ENCODE measurements at places on chromosomes 3 and 15.

GRCh38 chr3:45736707-45737106 is 47.5 kb downstream of the SACM1L start:
- DNase-seq = no peak

GRCh38 chr15:89539027-89539426 is 36.2 kb upstream of the TICRR start:
- no peak for DNase-seq

GRCh38 chr3:47871389-47871788 is 68.5 kb downstream of the DHX30 start:
- no peak for DNase-seq

DNA sequence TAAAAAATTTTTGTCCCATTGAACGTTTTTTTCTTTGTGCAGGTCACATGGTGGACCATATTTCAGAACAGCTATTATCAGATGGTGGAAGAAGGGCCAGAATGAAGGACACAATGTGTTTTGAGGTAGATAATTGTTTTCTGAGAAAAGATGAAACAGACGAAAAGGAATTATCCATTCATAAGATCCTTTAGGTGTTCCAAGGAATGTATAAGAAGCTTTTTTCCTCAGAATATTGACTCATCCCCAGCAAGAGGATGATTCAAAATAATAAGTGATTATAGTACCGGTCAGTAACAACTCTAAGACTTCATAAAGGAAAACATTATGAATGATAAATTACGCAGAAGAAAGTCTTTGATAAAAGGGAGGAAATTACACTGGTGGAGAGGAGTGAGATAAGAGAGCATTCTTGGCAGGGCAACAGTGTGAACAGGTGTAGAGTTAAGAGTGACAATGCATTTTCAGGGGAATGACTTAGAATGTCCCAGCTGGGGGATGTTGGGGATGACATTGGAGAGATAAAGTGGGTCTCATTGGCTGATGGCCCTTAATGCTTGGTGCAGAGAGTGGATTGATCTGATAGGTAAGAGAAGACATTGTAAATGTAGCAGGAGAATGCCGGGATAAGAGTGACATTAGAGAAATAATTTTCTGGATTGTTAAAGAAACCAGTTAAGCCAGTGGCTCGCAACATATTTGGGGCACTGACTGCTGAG is 27.0 kb upstream of the AQP9 start:
- no peak for DNase-seq

DNA sequence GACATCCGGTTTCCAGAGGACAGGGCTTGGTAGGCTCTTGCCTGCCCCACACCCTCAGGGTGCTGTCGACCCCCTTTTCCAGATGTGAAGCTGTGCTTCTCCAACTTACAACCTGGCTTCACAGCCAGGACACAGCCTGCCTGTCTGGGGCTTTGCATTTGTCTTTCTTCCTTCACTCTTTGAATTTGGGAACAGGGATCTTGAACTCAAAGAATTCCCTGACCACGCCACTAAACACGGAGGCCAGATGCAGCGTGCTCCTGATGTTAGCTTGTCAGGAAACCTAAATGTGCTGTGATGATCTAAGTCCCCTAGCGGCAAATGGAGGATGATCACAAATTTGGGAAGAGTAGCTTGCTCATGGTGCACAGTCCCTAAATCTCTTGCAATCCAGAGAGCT is 244.8 kb upstream of the RGMA start:
- no peak for DNase-seq

DNA sequence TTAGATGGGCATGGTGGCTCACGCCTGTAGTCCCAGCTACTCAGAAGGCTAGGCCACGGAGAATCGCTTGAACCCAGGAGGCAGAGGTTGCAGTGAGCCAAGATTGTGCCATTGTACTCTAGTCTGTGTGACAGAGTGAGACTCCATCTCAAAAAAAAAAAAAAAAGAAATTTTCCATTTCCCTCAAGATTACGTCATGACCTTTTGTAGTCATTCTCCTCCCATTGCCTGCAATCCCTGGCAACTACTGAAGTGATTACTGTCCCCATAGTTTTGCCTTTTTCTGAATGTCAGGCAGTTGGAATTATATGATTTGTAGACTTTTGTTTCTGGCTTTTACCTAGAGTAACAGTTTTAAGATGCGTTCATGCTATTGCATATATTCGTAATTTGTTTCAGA is 28.0 kb downstream of the WDR76 start:
- DNase-seq = no peak

DNA sequence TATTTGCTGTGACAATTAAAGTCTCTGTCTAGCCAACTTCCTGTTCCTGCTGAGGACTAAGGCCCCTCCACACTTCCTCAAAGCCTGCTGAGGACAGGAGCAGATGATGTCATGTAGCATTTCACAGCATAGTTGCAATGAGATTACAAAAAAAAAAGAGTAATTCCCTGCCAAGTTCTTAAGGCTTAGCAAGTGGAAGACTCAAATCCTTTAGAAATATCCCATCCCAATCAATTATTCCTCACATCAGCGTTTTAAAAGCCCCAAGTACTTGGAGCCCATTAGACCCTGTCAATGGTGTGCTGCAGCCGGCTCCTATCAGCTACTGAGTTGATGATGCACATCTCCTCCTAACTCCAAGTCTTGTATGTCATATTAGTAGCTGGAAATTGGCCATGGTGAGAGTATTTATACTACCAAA is 51.7 kb downstream of the TRANK1 start:
- DNase-seq = peak; percentile 33

GRCh38 chr3:105013657-105014056 is 353.1 kb upstream of the ALCAM start:
- DNase-seq = no peak

- DNase-seq = peak; percentile 80
Measured at GRCh38 chr15:44726568-44727484, 9.5 kb upstream of the TRIM69 start.

DNA sequence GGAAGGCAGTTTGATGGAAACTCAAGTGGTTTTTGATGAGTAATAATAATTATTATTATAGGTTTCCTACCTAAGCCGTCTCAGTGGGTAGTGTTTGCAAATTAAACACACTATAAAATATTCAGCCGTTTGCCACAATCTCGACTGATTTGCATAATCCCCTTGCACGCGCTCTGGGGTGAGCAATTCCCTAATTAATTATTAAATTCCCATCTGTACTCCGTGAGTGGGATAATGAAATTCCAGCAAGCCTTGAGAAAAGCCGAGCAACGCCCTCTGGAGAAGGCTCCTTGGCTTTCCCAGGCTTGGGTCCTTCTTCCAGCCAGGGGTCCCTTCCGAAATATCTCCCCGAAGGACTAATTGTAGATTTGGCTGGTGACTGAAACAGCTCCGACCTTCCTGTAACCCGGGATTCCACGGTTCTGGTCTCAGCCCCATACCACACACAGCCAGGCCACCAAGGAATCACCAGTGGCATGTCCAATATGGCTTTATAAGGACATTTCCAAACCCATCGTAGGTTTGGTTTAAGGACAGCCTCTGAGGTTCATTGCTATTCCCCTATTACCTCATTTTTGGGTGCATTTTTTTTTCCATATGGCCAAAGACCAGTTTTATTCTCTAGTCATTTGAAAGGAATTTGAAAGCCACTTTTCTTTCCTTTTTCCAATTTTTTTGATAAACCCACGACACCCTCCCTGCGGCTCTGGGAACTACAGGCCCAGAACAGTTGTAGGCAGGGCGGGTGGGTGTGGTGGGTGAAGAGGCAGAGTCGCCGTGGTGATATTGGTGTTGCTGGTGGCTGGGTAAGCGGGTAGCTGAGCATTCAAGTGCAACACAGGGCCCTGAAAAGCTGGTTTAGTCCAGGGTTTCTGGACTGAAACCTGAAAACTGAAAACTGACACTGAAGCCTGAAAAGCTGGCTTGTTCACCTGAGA is 33.2 kb upstream of the RGMA start:
- DNase-seq = no peak

- no peak for DNase-seq
Measured at GRCh38 chr3:135792858-135793475, 172.6 kb upstream of the PPP2R3A start.

GRCh38 chr3:87436781-87437543 is 160.6 kb upstream of the POU1F1 start:
- DNase-seq = no peak

DNA sequence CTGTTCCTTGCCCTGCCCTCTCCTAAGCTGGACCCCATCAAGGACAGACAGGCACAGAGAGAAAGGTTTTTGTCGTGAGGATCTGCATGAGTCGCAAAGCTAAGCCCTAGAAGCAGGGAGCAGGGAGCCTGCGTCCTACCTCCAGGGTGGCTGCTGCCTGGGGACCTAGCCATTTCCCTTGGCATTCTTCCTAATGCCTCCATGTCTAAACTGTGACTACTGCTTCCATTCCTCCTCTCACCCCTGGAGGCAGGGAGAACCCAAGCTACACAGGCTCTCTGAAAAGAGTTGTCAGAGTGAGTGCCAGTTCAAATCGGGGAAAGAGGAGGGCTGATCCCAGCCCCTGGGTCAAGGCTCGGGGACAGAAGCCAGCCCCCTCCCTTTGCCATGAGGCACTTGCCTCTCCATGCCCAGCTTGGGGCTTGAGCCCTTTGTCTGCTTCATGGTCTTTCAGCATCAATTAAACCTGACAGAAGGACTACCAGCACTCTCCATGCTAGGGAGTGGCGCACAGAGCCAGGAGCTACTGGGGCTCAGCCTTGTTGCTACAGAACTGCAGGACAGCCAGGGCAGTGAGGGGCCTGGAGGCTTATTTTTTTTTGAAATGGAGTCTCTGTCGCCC is 2.4 kb downstream of the GCHFR start:
- no peak for DNase-seq

DNA sequence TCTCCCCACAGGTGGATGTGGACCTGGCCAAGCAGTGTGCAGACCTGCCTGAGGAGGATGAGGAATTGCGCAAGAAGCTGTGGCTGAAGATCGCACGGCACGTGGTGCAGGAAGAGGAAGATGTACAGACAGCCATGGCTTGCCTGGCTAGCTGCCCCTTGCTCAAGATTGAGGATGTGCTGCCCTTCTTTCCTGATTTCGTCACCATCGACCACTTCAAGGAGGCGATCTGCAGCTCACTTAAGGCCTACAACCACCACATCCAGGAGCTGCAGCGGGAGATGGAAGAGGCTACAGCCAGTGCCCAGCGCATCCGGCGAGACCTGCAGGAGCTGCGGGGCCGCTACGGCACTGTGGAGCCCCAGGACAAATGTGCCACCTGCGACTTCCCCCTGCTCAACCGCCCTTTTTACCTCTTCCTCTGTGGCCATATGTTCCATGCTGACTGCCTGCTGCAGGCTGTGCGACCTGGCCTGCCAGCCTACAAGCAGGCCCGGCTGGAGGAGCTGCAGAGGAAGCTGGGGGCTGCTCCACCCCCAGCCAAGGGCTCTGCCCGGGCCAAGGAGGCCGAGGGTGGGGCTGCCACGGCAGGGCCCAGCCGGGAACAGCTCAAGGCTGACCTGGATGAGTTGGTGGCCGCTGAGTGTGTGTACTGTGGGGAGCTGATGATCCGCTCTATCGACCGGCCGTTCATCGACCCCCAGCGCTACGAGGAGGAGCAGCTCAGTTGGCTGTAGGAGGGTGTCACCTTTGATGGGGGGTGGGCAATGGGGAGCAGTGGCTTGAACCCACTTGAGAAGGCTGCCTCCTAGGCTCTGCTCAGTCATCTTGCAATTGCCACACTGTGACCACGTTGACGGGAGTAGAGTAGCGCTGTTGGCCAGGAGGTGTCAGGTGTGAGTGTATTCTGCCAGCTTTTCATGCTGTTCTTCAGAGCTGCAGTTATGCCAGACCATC is 8.6 kb downstream of the VPS18 start:
- no peak for DNase-seq

GRCh38 chr3:183069086-183069485 is 30.2 kb downstream of the MCCC1 start:
- DNase-seq = no peak

DNA sequence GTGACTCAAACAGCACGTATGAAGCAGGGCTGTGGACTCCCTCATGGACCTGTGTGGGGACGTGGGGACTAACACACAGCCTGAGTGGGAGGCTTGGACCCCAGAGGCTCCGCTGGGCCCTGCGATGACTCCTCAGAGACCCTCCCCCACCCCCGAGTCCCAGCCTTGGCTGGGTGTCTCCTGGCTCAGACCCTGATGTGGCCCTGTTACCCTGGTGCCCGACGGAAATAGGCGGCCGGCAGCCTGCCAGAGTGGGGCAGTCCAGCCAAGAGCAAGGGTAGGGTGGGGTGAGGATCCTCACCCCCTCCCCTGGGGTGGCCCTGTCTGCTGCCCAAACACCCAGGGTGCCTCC is 15.3 kb downstream of the TNK2 start:
- no peak for DNase-seq

DNA sequence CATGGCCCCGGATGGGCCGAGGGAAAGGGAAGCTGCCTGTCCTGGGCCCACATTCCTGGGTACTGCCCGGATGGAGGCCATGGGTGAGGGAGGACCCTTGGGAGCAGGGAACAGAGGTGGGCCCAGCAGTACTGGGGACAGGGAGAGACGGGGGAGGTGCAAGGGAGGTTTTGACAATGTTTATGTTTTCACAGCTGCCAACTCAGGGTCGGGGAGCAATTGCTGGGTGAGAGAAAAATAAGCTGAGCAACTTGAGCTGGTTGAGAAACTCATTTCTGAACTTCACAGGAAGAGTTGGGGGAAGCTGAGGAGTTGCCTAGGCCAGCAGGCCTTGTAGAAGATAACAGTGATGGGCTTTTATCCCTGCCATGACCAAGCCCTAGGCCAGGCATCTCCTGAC is 11.1 kb upstream of the TSPAN3 start:
- no peak for DNase-seq

- peak; percentile 36 for DNase-seq
Measured at GRCh38 chr3:23580096-23580713, 225.6 kb upstream of the UBE2E1 start.

DNA sequence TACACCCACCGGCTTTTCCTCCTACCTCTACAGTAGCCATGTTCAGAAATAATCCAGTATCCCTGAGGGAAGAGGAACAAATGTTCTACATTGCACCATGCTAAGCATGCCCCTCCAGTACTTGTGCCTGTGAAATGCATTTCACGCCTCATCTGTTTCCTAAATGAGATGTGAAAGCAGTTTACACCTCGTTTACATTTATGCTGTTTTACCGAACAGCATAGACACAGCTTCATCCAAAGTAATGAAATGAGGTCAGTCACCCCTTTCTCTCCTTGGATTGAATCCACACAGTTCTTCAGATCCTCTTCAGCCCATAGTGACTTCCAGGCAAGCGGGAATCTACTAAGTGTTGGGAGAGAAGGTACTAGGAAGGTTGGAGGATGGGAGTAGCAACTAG is 514.3 kb downstream of the PDCD6IP start:
- no peak for DNase-seq
